ENCODE measurements at places on chromosomes 11 and 22.

GRCh38 chr11:118973985-118974384 lies 2.4 kb downstream of the FOXR1 start:
- DNase-seq: no peak

DNA sequence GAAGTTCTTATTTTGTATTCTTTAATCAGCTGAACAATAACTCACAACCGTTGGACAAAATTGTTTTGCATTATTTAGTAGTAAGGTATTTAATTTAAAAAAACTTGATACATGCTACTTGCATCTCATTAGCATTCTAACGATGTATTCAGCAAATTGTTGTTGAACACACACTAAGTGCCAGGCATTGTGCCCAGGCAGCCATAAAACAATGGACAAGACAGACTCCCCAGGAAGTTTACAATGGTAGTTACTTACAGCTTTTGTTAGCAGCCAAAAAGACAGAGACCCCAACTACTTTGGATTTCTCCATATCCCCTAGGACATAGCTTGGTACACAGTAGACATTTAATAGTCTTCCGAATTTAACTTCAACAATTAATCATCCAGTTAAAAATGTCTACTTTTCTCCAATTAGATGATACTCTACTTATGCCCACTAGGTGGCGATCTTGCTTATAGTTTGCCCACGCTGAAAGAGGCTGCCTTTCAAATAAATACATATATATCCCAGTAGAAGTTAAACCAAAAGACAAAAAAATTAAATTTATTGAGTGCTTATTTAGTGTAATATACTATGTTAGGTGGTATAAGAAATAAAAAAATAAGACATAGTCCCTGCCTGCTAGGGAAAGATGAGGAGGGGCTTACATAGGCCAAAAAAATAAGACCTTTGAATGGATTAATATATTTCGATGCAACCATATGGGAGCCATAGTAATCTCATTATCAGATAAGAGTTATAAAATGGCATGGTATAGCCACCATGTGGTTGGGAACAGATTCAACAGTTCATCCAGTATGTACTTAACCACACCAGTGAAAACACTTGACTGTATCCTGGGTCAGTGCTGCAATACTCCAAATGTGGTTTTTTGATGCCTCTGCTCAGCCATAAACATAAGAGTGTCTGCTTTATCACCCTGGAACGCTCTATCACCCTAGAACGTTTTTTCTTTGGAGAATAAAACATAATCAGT lies 2.0 kb upstream of the FJX1 start:
- DNase-seq: peak; percentile 77

- no peak for DNase-seq
Observed at GRCh38 chr11:123145220-123145619, 49.8 kb downstream of the CLMP start.

DNA sequence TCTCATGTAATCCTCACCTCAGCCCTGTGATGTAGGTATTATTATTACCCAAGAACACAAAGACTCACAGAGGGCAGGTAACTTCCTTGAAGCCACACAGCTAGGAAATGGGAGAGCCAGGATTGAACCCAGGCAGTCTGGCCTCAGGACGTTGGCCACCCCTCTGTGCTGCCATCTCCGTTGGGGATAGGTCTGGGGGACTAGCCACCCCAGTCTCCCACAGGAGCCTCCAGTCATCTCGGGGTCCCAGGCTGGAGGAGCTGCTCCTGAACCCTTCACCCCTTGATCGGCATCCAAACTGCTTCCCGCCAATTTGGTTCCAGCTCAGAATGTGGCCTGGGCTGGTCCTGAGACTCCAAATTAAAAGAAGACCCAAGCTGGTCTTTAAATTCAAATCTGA lies 10.4 kb upstream of the TCF20 start:
- DNase-seq: no peak

GRCh38 chr11:131913267-131913666 lies 542.9 kb downstream of the NTM start:
- DNase-seq: no peak

GRCh38 chr22:48711031-48711431 lies 1116.6 kb downstream of the BRD1 start:
- DNase-seq: no peak

DNA sequence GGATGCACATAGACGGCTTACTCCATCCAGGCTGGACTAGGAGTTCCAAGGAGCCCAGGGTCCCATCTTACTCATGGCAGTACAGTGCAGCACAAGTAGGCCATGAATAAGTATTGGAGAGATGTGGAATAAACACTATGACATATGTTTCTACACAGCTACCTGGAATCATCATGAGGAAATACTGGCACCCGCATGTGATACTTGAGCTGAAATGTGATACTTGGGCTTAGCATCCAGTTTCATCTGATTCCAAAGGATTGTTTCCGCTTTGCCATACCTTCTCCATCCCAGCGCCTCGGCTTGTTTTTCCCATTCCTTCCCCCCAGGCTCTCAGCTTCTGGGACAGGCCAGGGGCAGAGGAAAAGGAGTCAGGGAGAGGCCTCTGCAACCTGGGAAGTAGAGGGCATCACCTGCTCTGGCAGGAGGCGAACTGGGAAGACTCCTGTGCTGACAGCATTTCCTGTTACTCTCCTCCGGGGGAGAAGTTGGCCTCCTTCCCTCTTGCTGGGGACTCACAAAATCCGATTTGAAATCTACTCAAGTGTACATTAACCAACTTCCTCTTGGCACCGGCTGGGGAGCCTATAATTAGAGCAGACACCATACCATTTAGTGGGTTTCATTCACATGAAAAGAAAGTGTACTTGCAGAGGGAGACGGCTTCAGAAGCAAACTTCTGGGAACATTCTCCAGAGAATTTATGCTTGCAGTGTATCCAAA lies 187.8 kb downstream of the MIAT start:
- no peak for DNase-seq

DNA sequence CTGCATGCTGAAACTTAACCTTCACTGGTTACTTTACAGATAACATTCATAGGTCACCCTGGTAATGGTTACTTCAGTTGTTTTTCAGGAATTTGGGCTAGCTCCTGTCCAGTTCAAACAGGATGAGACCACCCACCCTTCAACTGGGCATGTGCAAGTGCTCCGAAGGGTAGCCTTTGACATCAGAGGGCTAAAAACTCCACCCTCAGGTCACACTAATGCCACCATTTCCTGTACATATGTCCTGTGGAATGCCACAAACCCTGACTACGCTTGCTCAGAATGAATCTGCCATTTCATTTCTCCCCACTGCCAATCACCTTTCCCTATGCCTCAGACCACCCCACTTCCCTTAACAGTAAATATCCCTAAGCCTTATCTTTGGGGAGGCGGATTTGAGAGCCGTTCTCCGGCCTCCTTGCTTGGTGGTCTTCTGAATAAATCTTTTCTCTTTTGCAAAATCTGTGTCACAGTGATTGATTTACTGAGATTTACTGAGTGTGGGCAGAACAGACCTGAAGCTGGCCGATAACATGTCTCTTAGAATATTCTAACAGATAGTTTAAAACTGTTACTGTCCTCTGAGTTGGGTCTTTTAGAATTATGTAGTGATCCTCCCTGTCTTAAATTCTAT lies 25.4 kb upstream of the FXYD2 start:
- DNase-seq: no peak

DNA sequence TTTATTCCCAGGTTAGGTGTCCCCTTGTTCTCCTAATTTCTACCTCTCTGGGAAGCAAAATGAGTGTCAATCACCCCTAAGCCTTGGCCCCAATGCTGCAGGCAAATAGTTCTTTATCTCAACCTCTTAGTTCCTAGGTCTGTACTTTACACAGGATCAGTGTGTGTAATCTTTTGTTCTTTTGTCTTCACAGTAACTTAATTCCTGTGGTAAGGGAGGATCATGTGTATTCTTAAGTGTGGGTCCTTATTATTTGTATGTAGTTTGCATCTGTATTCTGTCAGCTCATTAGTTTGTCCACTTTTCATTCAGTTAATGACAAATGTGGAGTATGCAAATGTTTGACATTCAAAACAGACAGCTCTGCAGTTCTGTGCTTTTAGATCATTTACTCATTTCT lies 166.7 kb downstream of the FAT3 start:
- no peak for DNase-seq

- DNase-seq: no peak
Observed at GRCh38 chr11:32931606-32932005, 39.0 kb downstream of the QSER1 start.

- no peak for DNase-seq
Observed at GRCh38 chr11:74330075-74330858, 18.8 kb upstream of the P4HA3 start.

GRCh38 chr11:134733646-134734045 lies 321.6 kb upstream of the B3GAT1 start:
- no peak for DNase-seq

GRCh38 chr11:68213135-68213515 lies at the start of gene KMT5B:
TSS of gene KMT5B (minus strand) at chr11:68213296. CDS start at chr11:68190076, 23,220 bp downstream.
- DNase-seq: peak; percentile 81

DNA sequence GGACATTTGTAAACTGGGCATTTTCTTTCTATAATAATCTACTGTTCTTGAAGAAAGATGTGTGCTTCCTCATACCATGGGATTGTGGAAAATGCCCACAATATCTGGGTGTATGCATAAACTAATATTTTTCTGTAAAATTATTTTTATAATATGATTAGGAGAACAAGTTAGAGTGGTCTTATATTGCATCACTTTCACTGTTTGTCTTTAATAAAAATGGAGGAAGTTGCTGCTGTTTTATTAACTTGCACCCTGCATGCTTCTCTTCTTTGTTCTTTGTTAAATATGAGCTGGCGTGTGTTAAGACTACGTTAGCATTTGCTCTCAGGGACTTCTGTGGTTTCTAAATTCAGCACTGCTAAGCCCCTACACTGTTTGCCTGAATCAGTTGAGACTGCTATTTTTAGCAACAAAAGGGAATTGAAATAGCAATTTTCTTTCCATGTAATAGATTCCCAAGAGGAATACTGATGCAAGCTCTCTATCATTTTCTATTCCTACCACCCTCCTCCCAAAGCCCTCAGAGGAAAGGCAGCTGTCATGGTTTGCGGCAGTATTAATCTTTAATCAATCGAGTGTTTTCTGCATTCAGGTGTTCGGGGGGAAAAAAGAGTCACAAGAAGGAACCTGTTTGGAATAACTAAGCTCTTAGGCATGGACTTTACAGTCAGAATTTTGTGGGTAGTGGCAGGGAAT lies 56.1 kb downstream of the HSD17B12 start:
- DNase-seq: peak; percentile 8

GRCh38 chr11:61712314-61712713 lies 32.1 kb downstream of the DAGLA start:
- DNase-seq: no peak

DNA sequence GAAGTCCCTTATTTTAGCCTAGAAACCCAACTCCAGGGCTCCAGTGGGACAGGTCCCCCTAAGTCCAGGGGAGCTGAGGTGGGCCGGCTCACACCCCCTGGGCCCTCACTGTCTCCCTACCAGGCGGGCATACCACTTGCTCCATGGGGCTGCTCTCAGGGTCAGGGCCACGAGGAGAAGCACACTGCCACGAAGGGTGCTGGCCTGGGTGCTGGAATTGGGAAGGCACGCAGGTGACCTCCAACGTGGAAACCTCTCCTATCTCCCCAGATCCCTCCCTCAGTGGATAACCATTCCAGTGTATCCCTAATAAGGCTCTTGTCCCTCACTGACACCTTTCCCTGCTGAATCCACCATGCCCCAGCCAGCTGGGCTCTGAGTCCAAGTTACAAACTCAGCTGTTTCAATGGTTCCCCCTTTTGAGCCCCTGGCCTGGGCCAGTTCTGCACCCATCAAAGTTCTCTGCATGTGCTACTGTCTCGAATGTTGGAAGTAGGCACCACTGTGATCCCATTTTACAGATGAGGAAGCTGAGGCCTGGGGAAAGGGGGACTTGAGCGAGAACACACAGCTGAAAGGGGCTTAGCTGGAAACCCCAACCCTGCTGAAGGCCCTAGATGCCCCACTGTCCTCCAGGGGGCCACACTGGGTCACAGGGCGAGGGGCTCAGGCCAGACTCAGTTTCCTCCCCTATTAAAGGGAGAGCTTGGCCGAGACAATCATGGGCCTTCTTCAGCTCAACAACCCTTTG lies 1.5 kb downstream of the SHISAL1 start:
- DNase-seq: no peak

DNA sequence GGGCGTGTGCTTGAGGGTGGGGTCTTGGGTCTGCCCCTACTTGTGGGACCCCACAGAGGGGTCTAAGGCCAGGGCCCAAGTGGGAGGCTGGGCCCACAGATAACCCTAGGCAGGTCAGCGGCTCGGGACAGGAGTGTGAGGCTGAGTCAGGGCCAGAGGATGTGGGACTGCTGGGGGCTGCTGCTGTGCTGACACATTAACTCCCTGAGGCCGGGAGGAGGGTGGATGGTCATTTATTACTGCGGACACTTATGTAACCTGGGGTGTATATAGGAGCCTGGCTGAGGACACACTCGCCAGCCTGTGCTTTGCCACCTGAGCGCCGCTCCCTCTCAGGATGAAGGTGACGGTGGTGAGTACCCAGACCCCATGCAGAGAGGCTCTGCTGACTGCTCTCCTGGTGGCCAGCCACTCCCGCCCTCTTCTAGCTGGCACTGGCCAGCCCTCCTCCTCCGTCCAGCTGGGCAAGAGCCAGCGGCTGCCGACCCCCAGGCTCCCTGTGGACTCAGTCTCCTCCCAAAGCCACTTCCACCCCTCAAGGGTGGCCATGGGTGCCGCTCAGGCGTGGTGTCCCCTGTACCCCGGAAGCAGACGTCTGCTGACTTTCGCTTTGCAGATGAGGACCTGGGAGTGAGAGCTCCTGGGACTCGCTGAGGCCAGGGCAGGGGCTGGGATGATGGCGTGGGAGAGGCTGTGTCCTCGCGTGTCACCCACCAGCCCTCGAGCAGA lies at the start of gene MIOX:
MIOX (plus strand) TSS at position 299 of the 729 bp plus-strand sequence; CDS start at position 338, 39 bp downstream.
- DNase-seq: peak; percentile 18

- DNase-seq: no peak
Observed at GRCh38 chr11:61689164-61689496, 8.9 kb downstream of the DAGLA start.

GRCh38 chr22:41917375-41917902 lies 2.6 kb upstream of the SHISA8 start:
- no peak for DNase-seq

- DNase-seq: no peak
Observed at GRCh38 chr22:49354516-49355210, 473.0 kb downstream of the BRD1 start.

DNA sequence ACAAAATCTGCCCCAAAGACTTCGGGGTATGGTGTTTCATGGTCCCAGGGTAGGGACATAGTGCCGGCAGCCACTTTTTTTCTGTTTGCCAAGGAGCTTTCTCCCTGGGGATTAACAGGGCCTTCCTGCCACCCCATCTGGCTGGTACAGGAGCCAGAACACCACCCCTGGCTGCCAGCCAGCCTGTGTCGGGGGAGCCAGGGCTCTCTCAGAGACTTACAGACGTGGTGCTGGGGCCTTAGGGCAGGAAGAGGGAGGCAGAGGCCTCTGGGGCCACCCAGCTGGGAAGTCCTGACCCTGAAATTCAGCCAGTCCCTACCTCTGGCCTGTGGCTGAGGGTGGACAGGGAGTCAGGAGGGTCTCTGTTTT lies 52.4 kb upstream of the CDON start:
- peak; percentile 61 for DNase-seq
